MV-4-11 (cell line): ENCODE measurements at places on chromosomes 7 and 10.
A peak's percentile ranks its signal among the peaks of the same experiment; 100 is the strongest.

DNA sequence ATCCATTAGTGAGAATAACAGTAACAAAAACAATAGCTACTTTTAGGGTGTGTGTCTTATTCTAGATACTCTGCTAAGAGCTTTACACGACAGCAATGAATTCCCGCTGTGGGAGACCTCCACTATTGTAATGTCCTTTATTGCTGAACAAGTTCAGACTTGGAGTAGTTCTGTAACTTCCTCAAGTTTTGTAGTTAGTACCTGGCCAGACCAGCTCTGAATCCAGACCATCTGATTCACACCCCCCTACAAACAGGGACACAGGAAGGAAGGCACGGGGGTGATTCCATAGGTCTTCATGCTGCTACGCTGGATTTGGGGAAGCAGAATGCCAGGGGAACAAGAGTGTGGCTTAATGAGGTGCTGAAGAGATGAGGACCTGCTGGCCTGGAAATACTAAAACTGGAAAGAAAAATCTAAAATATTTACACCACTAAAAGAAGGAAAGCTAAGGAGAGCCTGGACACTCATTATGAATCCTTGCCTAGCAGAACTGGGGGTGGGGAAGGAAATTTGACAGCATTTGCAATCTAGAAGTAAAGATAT lies 194.6 kb upstream of the TMEM72 start:
- no peak for DNase-seq

- no peak for DNase-seq
Observed at GRCh38 chr10:17066000-17066399, 63.6 kb downstream of the CUBN start.

DNA sequence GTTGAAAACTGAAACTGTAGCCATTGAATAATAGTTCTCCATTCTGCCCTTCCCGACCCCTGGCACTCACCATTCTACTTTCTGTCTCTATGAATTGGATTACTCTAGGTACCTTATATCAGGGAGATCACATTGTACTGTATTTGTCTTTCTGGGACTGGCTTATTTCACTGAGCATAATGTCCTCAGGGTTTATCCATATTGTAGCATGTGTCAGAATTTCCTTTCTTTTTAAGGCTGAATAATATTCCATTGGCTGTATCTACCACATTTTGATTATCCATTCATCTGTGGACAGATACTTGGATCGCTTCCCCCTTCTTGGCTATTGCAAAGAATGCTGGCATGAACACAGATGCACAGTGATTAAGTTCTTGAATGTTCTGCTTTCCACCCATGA lies 107.4 kb downstream of the CDH23 start:
- DNase-seq = peak; percentile 39

DNA sequence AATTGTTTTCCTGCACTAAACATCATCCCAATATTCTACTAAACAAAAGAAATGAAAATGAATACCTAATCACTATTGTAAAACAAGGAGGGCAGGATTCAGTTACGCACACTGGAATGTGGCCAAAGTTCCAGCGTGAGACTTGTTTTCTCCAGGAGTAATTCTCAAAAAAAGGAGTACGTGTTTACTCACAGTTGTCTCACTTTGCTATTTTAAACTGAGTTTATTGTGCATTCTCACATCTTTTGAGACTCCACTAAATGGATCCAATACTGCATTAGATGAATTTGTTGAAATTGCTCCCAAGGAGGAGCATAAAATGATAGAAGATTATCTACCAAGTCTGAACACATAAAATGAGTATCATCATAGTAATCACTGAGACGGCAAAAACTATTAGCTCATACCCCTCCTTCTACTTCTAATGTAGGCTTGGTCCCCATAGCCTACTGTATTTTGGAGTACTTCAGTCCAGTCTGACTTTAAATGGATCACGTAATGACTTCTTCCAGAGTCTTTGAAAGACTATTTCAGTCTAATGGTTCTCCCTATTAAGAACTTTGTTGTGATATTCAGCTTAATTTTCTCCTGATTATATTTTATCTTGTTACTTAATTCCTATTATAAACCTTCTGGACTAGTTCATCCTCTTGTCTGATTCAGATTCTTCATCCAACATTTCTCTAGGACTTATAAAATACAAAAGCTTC lies 3.8 kb downstream of the GRM3 start:
- no peak for DNase-seq

DNA sequence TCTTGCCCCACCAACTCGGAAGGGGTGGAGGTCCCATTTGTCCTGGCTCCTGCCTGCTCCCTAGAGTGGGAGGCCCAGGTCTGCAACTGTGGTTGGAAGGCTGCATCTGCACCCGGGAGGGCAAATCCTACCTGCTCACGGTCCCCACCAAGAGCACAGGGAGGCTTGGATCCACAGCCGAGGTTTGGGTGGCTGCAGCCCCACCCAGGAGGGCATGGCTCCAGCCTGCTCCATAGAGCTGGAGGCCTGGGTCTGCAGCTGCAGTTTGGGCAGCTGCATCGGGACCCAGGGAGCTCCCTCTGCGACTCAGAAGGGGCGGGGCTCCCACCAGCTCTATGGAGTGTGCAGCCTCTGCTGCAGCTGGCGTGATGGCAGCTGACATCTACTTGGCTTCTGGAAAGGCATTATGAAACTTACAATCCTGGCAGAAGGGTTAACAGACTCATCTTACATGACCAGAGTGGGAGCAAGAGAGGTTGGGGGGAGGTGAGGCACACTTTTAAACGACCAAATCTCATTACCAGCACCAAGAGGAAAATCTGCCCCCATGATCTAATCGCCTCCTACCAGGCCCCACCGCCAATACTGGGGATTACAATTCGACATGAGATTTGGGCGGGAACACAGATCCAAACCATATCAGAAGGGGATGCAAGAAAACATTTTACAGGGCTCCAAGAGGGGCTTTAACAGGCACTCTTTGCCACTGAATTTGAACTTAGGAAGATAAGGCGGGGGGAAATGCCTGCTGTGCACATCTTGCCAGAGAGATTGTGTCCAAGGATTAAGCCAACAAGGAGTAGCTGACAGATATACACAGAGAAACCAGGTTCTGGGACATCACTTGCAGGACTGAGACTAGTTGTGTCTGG lies 8.2 kb upstream of the BLVRA start:
- peak; percentile 91 for DNase-seq

GRCh38 chr7:92550194-92550593 lies 21.6 kb downstream of the RBM48 start:
- DNase-seq = no peak

DNA sequence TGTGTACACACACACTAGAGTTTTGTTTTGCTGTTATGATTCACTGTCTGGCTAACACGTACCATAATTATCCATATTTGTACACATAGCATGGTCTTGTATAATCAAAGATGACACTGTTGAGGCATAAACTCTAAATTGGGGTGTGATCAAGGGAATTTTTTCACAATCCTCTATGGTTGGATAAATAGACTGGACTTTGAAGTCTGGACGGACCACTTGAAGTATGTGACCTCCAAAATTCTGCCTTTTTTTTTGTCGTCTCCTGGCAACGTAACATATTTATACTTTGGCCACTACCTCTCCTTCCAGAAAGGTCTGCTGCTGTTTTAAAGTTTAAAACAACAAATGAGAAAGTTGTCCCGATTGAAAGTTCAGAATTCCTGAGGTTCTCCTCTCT lies 193.4 kb downstream of the CACNB2 start:
- DNase-seq = no peak

DNA sequence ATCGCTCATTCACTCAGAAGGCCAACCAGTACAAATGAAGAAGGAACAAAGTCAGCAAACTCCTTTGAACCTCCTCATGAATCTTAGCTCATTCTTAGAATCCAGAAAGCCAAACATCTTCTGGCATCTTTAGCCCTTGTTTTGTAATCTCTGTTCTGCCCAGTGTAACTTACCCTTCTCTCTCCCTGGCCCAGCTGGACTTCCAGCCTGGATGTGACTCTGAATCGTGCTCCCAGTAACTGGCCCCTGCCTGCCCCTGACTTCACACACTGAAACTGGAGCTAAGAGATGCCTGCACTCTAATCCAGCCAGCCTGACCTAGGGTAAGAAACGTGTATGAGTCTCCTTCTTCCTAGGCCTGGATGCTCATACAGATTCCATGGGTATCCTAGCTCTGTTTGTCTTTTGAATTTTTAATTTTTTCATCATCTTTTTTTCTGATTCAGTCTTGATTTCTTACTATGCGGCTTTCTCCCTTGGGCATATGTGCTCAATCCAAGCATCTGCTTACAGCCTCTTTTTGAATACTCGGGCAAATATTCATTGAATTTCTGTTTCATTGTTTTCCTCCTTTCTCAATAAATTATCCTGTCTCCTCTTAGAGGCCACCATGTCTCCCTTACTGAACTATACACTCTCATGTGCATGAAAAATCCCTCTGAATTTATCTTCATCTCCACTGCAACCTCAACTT lies 845.6 kb upstream of the AUTS2 start:
- no peak for DNase-seq

- DNase-seq = no peak
Observed at GRCh38 chr10:118754229-118754555, 578 bp downstream of the CACUL1 start.

- DNase-seq = no peak
Observed at GRCh38 chr10:110708776-110709443, 64.8 kb downstream of the RBM20 start.

GRCh38 chr7:79590391-79590790 lies 136.9 kb upstream of the MAGI2 start:
- DNase-seq = no peak

- no peak for DNase-seq
Observed at GRCh38 chr7:53500076-53500475, 464.6 kb downstream of the POM121L12 start.

- no peak for DNase-seq
Observed at GRCh38 chr10:6689036-6689435, 109.0 kb upstream of the PRKCQ start.

GRCh38 chr10:110916554-110917346 lies 2.2 kb downstream of the BBIP1 start:
- no peak for DNase-seq

- DNase-seq = no peak
Observed at GRCh38 chr7:69567800-69568199, 30.5 kb upstream of the AUTS2 start.

DNA sequence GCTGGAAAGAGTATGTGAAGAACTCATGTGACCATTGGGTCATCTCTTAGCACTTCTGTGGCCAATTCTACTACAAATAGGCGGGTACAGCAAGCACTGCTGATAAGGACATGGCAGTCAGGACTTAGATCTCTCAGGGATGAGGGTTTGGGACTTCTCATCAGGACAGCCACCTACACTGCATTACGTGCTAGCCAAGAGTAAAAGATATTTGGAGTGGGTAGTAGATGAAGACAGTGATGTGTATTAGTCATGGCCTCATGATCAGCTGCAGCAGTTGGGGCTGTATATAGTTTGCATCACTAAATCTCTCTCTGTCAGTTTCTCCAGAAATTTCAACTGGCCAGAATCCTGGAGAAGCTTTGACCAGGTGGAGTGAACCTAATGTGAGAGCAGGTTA lies 9.2 kb downstream of the TAS2R60 start:
- DNase-seq = no peak

DNA sequence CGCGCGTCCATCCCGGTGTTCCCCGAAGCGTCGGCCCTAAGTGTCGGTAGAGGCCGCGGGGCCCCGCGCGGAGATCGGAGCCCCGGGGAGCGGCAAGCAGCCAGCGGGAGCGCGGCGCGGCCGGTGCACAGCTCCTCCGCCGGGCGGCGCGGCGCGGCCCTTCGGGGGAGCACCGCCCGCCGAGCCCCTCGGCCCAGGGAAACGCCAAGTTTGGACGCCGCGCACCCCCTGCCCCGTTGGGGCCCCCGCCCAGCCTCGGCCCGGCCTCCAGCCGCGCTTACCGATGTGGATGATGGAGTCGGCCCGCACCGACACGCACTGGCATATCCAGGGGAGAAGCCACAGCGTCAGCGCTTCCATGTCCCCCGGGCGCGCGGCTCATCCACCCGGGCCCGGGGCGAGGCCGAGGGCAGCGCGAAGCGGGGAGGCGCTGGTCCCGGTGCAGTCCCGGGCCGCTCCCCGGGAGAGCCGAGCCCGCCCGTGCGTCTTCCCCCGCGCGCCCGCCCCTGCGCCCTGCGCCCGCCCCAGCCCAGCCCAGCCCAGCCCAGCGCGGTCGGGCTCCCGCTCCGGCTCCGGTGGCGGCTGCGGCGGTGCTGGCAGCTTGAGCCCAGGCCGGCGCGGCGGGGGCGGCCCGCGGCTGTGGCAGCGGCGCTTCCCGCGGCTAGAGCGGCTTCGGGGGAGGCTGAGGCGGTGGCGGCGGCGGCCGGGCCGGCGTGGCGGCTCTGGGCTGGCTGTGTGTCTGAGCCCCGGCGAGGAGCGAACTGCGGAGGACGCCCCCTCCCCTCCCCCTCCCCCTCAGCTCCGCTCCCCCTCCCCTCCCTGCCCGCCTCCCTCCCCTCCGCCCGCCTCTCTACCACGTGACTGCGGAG lies at the start of gene GRID1:
Gene GRID1, minus strand, starts transcription at position 763 of the 869 bp plus-strand sequence.
- no peak for DNase-seq

- peak; percentile 88 for DNase-seq
Observed at GRCh38 chr10:99234041-99234790, 1.4 kb downstream of the HPSE2 start.

- peak; percentile 69 for DNase-seq
Observed at GRCh38 chr7:11843113-11843765, 11.2 kb upstream of the THSD7A start.

GRCh38 chr7:107291434-107291833 lies 122.6 kb downstream of the HBP1 start:
- DNase-seq = no peak
